Activated CD4-positive, alpha-beta T cell treated with anti-CD3 and anti-CD28 coated beads, Interleukin-2, amount 50 U/mL, for 1 hour (primary cell): ENCODE measurements at places on chromosomes 12 and 14.
A peak's percentile ranks its signal among the peaks of the same experiment; 100 is the strongest.

GRCh38 chr12:133201888-133202287, 20.6 kb downstream of the ZNF268 start:
- no peak for DNase-seq

GRCh38 chr12:10171973-10172728, at the start of gene OLR1:
Gene OLR1 (minus strand): TSS chr12:10172132. CDS start chr12:10172077, 55 bp downstream.
- no peak for DNase-seq

DNA sequence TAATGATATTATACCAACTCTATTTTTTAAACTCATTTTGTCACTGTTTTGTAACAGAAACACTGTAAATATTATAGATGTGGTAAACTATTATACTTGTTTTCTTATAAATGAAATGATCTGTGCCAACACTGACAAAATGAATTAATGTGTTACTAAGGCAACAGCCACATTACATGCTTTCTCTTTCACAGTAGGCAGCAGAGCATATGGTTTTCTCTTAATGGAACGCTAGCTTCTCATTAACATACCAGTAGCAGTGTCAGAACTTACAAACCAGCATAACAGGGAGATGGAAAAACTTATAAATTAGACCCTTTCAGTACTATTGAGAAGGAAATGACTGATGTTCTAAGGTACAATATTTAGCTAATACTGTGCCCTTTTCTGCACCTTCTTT, 398.8 kb downstream of the PRKD1 start:
- DNase-seq = no peak

- no peak for DNase-seq
These were observed 19.9 kb downstream of the JAG2 start for GRCh38 chr14:105148604-105149145.

- no peak for DNase-seq
These were observed 140.6 kb downstream of the EPS8 start for GRCh38 chr12:15648558-15648957.

GRCh38 chr12:29148911-29149690, at the start of gene FAR2:
Gene FAR2 (plus strand): TSS chr12:29149278. CDS start chr12:29270450, 121,172 bp downstream.
- peak; percentile 42 for DNase-seq

- DNase-seq = peak; percentile 11
These were observed 49.7 kb downstream of the PSMA6 start for GRCh38 chr14:35341751-35342488.

- DNase-seq = no peak
These were observed 420.2 kb upstream of the TBX3 start for GRCh38 chr12:115103884-115104883.

DNA sequence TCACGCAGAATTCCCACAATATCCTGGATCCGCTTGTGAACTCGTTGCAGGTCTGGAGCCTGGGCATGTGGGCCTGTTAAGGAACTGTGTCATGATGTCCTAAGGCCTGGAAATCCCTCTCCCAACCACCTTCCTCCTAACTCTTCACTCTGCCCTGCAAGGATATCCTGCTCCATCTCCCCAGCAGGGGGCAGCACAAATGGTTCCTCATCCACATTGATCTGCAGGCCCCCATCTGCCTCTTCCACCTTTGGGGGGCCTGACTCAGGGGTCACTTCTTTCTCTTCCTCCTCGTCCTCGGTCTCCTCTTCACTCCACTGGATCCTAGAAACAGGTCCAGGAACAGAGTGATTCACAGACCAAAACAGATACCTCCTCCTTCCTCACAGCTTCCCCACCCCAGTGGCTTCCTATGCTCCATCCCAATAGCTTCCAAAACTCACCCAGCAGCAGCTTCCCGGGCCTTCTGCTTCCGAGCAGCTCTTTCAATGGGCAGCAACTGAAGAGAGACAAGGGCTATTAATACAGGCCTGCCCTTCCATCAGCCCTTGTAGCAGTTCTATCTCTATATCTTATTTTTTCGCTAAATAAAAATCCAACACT, 4.5 kb downstream of the NOP2 start:
- DNase-seq = peak; percentile 71

DNA sequence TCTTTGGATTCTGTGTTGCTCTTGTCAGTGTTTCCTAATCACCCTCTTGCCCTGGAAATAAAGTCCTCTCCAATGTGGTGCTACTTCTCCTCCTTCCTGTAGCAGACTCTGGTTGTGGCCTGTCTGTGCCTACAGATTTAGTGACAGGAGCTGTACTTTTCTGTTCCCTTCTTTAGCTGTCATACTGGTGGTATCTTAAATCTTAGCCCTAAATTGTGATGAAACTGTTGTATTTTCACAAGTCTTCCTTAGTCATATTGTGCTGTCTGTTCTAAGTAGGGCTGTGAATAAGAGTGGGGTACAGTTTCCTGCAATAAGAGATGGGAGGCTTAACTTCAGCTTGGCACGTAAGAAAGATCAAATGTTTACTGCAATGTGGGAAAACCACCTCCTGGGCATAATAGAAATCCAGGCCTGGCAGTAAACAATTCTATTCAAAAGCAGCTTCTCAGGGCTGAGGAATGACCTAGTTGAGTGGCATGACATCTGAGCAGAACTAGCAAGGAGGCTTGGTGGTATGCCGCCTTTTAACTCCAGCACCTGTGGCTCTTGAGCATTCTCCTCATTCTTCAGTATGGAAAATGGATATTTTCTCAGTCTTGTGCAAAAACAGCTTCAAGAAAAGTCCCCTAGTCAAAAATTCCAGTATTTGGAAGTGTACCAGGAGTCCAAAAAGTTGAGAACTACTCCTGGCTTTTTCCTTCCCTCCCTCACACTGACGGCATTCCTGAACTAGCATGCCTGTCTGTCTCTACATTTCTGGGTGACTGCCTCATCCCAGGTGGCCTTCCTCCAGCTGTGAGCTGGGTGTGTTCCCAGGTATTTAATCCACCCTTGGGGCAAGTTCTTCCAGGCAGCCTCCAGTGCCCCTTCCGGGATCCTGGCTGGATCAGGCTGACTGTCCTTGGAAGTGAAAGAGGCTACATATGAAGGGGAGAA, 19.5 kb downstream of the ANO6 start:
- no peak for DNase-seq

- no peak for DNase-seq
These were observed 305.4 kb downstream of the PCNX1 start for GRCh38 chr14:71212683-71213107.

- DNase-seq = no peak
These were observed 36.7 kb upstream of the ATP2A2 start for GRCh38 chr12:110244372-110244771.

DNA sequence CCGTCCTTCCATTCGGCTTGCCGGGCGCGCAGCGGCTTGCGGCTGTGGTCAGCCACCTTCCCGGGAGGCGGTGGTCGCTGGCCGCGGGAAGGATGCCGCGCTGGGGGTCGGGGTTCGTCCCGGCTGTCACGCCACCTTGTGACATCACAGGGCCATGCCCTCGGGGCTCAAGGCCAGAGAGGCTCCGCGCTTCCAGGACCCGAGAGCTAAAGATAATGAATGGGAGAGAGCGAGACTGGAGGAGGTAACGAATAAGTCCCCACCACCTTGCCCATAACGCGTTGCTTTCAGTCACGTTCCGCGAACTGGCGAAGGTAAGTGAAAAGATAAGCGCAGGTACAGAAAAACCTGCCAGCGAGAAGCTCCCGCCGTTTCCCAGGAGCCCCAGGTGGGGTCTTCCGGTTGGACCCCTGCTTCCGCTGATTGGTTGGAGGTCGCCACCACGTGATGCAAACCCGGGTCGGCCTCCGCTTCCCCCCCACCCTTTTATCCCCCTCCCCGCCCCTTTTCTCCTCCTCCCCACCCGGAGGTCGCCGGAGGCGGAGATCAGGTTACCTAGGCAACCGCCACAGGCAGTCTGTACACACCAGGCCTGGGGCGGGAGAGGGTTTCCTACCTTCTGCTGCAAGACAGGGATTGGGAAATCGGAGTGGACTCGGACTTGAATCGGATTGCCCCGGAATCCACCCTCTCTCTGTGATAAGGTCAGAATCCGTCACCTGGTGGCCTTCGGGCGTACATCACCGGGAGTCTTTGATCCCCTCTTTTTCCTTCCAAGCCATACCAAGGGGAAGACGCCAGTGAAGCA, at the start of gene LRRC9:
Gene LRRC9 (plus strand): TSS at position 575 of the 808 bp plus-strand sequence.
- DNase-seq = no peak

GRCh38 chr12:47560415-47560814, 145.4 kb downstream of the RPAP3 start:
- no peak for DNase-seq

DNA sequence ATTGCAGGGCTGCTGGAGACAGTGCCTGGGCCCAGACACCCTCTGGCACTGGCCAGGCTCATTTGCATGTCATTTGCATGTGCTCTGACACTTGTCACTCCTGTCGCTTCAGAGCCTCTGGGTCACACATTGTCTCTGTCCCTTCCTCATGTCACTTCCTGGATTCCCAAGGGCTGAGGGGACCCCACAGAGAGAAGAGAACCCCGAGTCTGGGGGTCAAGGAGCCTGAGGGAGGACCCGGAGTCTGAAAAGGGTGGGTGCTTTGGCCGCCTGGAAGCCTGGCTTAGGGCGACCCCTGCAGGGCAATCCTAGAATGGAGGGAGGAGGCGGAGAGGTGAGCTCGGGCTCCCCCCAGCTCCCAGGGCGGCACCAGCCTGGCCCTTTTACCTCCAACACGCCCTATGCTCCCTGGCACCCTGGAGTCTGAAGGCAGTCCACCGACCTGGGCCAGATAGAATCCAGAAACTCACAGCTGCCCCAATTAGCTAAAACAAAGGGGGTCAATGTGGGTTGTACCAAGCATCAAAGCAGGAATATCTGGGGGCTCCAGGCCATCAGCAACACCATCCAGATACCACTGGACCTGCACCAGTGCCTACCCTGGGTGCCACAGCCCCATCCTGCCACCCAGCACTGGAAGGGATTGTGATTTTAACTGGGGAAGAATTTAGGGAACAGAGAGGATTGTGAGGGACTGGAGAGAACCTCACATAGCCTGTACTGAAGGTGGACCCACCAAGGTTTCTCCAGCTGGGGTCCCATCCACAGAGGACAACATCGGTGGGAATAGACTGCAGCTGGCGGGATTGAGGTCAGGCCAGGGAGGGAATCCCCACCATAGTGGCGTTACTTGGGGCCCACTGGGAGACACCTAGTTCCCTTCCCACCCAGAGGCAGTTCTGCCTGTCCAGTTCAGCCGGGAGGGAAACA, 21.8 kb upstream of the KRT78 start:
- DNase-seq = peak; percentile 81

DNA sequence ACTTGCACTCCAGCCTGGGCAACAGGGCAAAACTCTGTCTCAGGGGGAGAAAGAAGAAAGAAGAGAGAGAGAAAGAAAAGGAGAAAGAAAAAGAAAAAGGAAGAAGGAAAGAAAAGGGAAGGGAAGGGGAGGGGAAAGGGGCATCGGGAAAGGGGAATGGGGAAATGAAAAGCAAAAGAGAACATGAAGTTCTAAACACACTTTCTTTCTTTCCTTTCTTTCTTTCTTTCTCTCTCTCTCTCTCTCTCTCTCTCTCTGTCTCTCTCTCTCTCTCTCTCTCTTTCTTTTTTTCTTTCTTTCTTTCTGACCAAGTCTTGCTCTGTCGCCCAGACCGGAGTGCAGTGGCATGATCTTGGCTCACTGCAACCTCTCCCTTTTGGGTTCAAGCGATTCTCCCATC, 76.9 kb downstream of the RPS6KA5 start:
- no peak for DNase-seq

DNA sequence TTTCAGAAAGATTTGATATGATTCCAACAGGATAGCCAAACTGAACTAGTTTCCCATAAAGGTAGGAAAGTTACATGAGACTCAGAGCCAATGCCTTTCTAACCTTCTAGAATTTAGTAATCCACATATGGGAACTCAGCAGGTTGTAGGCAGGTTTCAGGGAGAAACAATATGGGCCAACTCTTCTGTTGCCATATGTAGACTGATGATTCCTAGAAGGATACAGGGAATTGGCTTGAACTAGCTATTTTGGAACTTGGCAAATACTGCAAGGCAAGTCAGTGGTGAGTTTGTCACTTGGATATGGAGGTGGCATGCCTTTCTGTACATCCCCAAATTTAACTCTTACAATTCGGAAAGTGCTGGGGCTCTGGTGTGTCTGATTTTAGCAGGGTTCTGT, 15.5 kb downstream of the SUDS3 start:
- DNase-seq = no peak

GRCh38 chr12:34398706-34399630, 376.7 kb downstream of the ALG10 start:
- DNase-seq = no peak

DNA sequence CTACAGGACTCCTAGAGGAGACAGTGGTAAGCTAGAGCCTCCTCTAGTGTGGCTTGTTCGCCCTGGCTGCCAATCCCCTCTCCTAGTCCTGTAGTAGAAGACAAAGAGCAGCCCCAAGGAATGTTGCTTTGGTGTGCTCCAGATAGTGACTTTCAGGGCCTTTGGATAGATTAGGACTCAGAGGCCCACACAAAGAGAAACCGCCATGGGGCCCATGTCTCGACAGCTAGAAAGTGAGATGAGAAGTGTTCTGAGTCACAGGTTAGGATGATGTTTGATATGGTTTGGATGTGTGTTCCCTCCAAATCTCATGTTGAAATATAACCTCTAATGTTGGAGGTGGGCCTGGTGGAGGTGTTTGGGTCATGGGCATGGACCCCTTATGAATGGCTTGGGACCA, 51.8 kb upstream of the JDP2 start:
- no peak for DNase-seq
